Stromal cell of bone marrow (primary cell): ENCODE measurements at places on chromosomes 1 and 21.

DNA sequence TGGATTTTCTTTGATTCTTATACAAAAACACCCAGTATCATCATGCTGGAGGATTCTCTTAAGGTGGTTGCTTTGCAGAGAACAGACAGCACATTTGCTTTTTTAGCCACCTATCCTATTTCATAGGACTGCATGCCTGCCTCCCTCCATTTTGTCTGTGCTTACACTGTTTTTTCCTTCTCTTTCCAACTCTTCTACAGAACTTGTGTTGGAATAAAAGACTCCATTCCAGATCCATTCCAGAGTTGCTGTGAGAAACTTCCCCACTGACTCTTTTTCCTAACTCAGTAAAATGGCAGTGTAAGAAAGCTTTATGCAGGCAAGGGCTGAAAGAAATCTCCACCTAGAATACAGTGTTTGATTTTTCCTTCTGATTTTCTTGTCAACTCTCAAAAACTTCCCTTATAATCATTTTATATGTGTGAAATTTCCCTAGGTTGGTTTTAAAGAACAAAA lies 5.2 kb upstream of the ARID1A start:
- DNase-seq, result no peak

DNA sequence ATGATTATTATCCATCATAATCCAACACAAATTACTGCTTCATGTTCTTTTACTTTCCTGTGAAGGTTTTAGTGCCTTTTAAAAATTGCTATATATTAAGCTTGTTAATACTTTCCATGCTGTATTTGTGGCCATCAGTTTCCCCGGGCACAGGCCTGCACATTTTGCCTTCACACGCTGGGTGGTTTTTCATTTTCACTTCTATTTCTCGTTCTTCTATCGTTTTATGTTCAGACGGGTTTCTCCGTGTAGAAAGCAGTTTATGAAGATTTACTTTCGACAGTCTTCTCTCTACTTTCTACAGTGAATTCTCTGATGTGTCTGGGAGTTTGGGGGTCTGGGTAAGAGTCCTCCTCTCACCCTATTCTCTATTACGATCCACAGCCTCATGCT lies 9.5 kb downstream of the RUNX3 start:
- no peak for DNase-seq

GRCh38 chr1:245673881-245674414 lies 519.2 kb downstream of the KIF26B start:
- DNase-seq, result peak; percentile 3

DNA sequence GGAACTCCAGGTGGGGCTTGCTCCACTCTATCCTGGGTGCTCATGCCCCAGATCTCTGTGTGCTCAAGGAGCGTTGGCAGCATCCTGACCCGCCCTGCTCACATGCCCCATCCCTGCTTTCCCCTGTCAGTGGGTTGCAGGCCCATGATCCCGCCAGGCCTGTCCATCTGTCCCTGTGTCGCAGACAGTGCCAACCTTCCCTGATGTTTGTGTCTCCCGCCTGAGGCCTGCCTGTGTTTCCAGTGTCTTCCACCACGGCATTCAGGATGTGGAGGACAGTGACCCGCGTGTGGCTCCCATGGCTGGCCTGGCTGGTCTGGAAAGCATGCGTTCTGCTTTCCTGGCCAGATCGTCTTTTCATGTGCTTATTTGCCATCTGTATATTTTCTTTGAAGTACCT lies 82.9 kb downstream of the PCBP3 start:
- DNase-seq, result no peak

GRCh38 chr1:29984166-29984861 lies 739.1 kb downstream of the MATN1 start:
- no peak for DNase-seq

GRCh38 chr1:96552451-96552850 lies 169.1 kb upstream of the PTBP2 start:
- no peak for DNase-seq

GRCh38 chr1:115668579-115668978 lies 26.8 kb downstream of the VANGL1 start:
- DNase-seq, result no peak

- DNase-seq, result no peak
These were observed 429 bp downstream of the SRRM1 start for GRCh38 chr1:24643363-24644099.
